Stimulated activated CD4-positive, alpha-beta T cell treated with anti-CD3 and anti-CD28 coated beads, TNF-alpha, amount 100 ng/mL, for 1 hour (primary cell): ENCODE measurements at places on chromosomes 3 and 15.

- DNase-seq: no peak
These were observed 79.5 kb downstream of the KBTBD8 start for GRCh38 chr3:67077656-67078055.

- DNase-seq: no peak
These were observed 26.5 kb downstream of the SLC41A3 start for GRCh38 chr3:126057501-126057819.

DNA sequence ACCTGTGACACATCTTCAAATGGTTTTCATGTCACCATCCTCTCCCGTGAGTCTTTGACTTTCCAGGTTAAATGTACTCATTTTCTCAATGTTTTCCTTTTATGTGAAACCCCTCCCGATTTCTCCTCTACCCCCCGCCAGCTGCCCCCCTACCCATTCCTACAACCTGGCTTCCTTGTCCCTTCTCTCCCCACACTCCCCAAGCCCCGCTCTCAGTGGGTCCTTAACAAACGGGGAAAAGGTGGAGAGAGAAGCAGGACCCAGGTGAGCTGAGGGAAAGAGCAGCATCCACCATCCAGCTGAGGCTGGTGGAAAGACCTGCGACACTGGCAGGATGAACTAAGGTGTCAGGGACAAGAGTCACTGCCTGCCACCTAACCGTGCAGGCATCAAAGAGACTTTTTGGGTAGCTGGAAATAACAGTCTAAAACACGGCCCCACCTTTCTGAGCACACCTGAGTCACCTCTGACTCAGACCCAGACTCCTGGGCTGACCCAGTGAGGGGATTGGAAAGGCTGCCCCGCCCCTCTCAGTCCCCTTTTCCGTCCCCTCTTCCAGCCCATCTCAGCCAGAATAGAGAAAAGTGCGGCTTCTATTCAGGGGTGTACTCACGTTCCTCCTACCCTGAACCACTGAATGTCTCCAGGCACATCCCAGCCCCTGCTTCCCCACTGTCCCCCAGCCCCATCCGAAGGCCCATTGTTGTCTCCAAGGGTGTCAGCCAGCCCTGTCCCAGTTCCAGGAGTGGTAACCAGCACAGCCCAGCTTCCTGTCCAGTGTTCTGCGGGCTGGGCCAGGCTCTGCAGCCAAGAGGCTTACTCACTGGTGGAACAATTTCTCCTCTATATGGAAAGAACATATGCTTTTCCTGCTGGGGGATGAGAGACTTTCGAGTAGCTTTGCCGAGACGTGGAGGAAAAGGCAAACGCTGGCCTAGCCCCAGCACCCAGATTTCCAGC is 20.4 kb downstream of the ISG20 start:
- DNase-seq: no peak

DNA sequence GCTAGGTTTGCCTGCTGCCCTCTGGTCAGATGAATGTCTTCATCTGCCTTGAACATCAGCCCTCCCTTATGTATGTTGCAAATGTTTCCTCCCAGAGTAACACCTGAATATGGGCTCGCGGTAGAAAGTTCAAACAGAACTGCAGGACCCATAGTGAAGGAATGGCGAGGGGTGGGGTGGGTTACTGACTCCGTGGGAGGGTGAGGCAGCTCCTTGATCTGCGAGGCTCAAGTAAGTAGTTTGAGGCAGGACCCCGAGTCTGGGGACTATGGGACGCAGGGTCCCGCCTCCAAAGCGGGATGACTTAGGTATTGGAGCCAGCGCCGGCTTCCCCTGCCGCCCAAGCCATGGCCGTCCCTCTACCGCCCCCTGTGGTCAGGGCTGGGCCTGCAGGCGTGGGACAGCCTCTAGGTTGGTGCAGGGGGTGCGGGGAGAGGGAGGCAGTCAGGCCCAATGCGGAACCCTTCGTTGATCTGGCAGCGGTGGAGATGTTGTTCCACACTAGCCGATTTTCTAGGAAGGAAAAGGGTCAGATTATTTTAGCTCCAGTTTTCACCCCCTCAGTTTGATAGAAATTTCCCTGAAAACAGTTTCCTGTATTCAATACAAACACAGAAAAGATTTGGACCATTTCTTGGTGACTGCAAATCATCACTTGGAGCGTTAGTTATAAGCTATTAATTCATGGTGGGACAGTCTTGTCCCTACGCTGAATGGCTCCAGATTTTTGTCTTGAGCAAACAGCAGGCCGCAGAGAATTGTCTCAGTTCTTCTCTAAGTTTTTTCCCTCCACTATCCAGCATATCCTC is 72.3 kb downstream of the CORO2B start:
- peak; percentile 33 for DNase-seq

- no peak for DNase-seq
These were observed 217.8 kb downstream of the SOX2 start for GRCh38 chr3:181929501-181929900.

DNA sequence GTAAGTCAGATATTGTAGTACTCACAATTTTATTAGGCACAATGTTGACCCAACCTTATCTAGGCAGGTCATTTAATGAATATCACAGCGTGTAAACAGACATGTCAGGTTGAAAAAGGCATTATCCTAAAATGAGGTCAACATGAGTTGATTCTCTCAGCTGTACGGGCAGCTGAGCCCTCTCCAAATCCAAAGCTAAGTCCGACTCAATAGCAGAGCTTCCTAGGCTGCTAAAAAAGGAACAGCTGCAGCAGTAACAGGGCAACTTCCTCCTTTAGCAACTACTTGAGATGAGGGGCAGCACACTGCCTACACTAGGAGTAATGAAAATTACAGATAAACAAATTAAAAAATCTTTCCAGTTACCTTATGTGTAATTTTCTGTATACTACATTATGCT is 189.2 kb downstream of the CADM2 start:
- no peak for DNase-seq

DNA sequence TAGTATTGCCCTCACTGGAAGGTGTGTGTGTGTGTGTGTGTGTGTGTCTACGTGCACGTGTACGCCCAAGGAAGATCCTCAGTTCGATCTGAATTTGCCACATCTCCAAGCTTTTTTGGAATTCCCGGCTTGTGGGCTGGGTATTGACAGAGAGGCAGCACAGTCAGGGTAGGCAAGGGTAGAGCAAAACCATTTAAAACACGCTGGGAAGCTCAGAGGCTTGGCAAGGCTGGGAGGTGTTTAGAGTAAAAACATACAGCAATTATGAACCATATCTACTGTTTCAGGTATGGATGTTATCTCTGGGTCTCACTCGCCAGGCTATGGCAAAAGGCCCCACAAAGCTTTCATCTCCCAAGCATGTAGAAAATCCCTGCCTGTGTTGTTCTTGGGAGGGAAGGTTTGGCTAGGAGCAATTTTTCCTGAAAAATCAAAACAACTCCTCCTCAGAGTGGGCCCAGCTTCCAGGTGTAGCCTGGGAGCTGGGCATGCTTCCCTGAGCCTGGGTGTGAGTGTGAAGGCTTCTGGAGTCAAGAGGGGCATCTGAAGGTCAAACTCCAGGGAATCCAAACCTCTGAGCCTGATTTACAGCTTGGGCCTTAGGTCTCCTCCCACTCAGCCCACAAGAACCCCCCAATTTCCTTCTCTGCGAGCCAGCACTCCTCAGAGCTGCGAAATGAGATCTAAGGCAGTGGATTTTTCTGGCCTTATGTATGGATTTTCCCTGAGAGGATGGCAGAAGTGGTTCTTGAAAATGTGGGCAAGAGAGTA is 244.8 kb upstream of the TPRG1 start:
- DNase-seq: no peak

DNA sequence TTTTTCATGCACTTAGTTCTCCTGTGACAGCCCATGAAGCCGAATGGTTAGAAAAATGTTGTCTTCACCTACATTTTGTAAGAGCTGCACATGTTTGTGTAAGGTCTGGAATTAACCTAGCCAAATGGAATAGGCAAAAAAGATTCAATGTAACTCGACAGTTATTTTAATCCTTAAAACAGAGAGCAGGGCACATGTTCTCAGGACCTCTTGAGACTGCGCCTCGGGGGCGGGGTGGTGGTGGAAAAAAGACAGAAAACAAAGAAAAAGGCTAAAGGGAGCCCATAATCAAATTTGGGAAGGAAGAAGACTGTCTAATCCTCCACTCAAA is 702 bp upstream of the CSNK1G1 start:
- DNase-seq: no peak

DNA sequence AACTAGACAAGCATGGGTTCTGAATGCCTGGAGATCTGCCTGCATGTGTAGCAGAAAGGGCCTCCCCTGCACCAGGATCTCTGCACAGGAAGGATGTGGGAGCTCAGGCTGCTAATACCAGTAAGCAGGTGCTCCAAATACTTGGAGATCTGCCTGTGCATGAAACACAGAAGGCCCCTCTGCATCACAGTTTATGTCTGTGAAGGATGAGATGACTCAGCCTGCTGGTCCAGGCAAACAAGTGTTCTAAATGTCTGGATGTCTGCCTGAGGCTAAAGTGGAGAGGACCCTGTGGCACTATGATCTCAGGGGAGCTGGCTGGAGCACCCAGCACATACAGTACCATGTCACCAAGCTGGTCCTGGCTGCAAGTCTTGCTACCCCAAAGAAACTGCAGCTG is 678.8 kb downstream of the MCTP2 start:
- no peak for DNase-seq

DNA sequence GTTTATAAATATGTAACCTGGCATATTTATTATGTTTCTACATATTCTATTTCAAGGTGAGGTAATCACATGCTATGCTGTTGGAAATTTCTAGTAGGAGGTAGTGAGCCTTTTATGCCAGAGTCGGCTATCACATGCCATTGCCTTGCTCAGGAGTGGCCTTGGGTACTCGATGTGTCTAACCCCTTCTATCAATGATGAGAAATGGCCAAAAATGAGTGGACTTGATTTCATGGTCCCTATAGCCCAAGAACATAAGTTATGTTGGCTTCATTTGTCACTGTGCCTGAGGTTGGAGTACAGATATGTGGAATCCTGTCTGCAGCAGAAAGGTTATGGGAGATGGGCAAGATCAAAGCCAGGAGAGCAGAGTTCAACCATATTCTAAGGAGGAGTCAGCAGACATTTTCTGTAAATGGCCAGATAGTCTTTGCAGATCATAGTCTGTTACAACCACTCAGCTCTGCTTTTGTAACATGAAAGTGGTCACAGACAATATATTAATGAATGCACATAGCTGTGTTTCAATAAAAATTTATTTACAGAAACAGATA is 554.4 kb downstream of the PDCD6IP start:
- no peak for DNase-seq

DNA sequence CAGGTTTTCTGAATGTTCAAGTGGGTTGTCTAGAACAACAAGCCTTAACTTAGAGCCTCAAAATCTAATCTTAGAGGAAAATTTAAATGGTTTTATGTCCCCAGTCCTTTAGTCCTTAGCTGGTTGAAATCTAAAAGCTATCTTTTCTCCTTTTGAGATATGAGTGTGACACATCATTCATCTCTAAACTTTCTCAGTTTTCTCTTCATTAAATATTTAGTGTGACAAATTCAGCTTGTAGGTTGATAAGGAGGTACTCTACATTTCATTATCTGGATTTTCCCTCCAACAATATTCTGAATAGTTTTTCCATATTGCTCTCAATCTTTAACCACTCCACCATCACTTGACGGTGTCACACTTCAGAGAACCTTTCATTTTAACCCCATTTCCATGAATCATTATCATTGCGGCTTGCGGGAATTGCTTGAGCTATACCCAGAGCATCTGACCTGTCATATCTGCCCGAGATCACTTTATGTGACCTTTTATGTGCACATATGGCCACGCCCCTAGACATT is 16.1 kb upstream of the ATP8B4 start:
- no peak for DNase-seq

DNA sequence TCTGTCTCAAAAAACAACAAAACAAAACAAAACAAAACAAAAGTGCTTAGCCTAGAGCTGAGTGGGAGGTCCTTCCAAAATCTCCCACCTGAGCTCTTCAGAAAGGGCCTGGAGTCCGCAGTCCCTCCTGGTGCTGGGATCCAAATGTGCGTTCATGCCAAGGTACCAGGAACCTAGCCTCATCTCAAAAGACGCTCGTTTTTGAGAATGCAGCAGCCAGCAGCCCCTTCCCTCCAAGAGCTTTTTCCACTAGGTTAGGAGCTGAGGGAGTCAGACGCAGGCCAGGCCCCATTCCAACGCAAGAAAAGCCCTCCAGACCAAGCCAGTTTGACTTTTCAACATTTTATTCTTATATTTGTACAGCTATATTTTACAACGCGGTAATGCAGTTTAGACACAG is 18.7 kb upstream of the RTP2 start:
- no peak for DNase-seq

GRCh38 chr15:65077981-65078352 is 1.4 kb downstream of the KBTBD13 start:
- no peak for DNase-seq

GRCh38 chr15:33007303-33007855 is 187.1 kb downstream of the FMN1 start:
- no peak for DNase-seq

- DNase-seq: no peak
These were observed 73.7 kb upstream of the TLE3 start for GRCh38 chr15:70171256-70171886.

DNA sequence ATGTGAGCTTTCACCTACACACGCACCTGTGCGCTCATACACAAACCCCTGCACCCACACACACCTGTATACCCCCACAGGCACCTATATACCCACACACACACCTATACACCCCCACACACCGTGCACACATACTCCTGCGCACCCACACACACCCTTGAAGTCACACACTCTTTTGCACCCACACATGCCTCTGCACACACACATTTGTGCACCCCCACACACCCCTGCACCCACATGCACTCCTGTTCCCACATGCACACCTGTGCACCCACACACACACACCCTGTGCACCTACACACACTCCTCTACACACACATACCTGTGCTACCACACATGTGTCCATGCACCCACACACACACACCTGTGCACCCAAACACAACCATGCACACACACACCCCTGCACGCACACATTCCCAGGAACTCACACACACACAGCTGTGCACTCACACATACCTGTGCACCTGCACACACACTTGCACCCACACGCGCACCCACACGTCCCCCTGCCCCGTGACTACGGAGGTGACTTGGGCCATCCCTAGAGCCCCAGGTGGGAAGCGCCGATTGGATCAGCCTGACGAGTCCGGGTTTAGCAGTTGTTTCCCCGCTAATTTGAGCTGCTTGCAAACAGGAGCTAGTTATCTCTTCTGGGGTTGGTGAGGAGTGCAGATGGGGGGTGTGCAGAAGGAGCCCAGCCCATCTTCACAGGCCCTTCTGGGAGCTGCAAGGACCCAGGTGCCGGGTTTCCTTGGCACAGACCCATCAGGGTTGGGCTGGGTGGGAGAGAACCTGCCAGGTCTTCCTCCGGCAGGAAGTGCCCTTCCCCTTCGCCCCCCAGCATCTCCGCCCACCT is 97.8 kb downstream of the CHSY1 start:
- DNase-seq: no peak

GRCh38 chr3:137845194-137845593 is 81.1 kb downstream of the SOX14 start:
- no peak for DNase-seq

- DNase-seq: no peak
These were observed 191.3 kb downstream of the LPP start for GRCh38 chr3:188345223-188345622.
